Motor neuron (in vitro differentiated cells): ENCODE measurements at places on chromosomes 7 and 10. TPM values are rescaled to one million over a fixed set of nuclear protein-coding genes. Genes with fewer than 3 reads are reported as not detected.

CAV1 gene
- 13.8 and 15.1 TPM in 2 replicates for total RNA-seq

DNA sequence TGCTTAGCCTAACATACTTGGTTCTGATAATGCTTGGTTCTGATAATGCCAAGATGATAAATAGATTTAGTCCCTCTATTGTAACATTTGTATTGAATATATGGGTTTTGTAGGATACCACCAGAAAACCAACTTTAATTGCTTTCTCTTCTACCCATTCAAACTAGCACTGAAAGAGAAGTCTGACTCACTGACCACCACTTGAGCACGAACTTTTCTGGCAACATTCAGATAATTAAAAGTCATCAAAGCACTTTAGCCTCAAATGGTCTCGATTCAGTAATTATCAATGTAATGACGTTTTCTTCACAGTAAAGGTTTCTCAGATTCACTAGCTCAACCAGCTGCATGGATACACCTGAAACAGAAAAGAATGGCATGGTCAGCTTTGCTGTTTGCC is 63.0 kb downstream of the HDAC9 start:
- ATAC-seq = no peak

DNA sequence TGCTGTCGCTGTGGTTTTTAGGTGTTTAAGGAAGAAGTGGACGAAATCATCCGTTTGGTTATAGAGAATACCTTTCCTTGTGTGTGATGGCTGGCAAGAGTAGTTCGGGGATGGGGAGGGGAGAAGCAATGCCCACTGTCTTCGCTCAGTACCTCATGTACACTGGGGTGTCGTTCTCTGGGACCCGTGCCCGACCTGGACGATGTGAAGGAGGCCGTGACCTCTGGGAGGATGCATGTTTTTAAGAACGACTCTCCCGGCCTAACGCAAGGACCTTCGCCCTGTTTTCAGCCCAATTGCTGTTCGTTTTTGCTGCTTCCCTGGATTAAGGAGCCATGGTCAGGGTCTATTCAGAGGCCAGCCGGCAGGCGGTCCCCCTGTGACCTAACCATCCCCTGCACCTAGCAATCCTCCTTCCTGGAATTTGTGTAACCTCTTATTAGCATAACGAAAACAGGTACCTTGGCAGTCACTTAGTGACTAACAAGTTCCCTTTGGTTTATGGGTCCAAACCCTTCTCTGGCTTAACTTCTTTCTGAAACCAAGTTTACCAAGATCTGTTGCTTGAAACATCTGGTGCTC is 1.3 kb downstream of the NFE2L3 start:
- ATAC-seq = no peak

SYT15B gene
- 0.46 and 0.67 TPM in 2 replicates for total RNA-seq

NPSR1 gene
- total RNA-seq = 2.0 and 3.7 TPM in 2 replicates

GRCh38 chr7:5266191-5267028 is 16.3 kb upstream of the SLC29A4 start:
- ATAC-seq = no peak

VKORC1L1 gene
- 20.7 and 22.0 TPM in 2 replicates for total RNA-seq

DNA sequence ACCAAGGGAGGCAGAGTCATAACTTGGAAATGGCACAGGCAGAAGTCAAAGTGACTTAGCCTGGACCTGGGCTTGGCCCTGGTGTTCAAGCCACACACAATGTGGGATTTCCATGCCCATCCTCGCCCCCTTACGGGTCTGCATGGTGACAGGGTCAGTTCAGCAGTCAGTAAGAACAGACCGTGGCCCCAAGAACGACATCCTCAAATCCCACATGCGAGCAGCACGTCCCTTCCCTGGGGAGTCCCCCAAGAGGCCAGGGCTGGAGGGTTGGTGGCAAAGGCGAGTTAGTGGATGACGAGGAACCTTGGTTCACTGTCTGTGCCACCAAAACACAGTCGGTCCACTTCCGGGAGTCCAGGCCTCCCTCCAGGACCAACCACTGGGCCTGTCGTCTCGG is 93.3 kb upstream of the MGMT start:
- no peak for ATAC-seq

GRCh38 chr7:47765373-47765979 is 182.8 kb downstream of the PKD1L1 start:
- no peak for ATAC-seq

HOXA6 gene
- total RNA-seq = 19.5 and 20.3 TPM in 2 replicates

GRCh38 chr10:89909752-89910151 is 208.4 kb downstream of the KIF20B start:
- ATAC-seq = no peak
